IgD-negative memory B cell (primary cell): ENCODE measurements at places on chromosomes 11 and 22. TPM values are rescaled to one million over a fixed set of nuclear protein-coding genes. Genes with fewer than 3 reads are reported as not detected.

CCDC85B gene
- 83.9 TPM for polyA plus RNA-seq

SMTNL1 gene
- polyA plus RNA-seq: 0.14 TPM

CDCA5 gene
- polyA plus RNA-seq: 2.0 TPM

CERK gene
- 11.7 TPM for polyA plus RNA-seq

IRAG1 gene
- polyA plus RNA-seq: 0.18 TPM

PDE3B gene
- polyA plus RNA-seq: 5.5 TPM

FERMT3 gene
- polyA plus RNA-seq: 149 TPM

NOX4 gene
- polyA plus RNA-seq: not detected

RCN1 gene
- polyA plus RNA-seq: 4.9 TPM
